Lower lobe of right lung (tissue), 2 donors: ENCODE measurements at places on chromosomes 4 and X.

- DNase-seq: no peak
These were observed 57.9 kb downstream of the GPR101 start for GRCh38 chrX:136975684-136976470.

GRCh38 chr4:113355550-113356371 is 306.3 kb downstream of the ANK2 start:
- no peak for DNase-seq

- DNase-seq: no peak
These were observed 1030.3 kb upstream of the LCORL start for GRCh38 chr4:19051831-19052230.

- no peak for DNase-seq
These were observed 19.4 kb downstream of the FAM9C start for GRCh38 chrX:13024986-13025385.

GRCh38 chr4:121256887-121257466 is 92.9 kb upstream of the TNIP3 start:
- DNase-seq: no peak

GRCh38 chrX:338836-339400 is 20.3 kb upstream of the GTPBP6 start:
- DNase-seq: peak; percentile 38

GRCh38 chrX:131910586-131910985 is 112.5 kb upstream of the STK26 start:
- no peak for DNase-seq

DNA sequence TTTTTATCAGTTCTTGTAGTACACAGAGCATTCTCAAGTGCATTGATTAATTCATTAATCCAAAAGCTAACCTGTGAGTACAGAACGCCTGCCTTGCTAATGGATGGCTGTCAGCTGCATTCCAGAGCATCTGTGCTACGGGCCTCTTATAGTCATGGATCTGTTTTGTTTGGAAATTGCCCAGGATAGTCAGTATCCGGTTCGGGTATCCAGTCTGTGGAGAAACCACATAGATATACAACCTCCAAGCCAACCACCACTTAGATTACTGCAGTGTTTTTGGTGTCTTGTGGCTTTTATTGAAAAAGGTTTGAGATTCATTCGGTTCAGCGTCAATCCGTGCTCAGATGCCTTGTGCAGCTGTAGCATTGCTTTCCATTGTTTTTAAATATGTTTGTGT is 4.0 kb downstream of the LAP3 start:
- DNase-seq: no peak

DNA sequence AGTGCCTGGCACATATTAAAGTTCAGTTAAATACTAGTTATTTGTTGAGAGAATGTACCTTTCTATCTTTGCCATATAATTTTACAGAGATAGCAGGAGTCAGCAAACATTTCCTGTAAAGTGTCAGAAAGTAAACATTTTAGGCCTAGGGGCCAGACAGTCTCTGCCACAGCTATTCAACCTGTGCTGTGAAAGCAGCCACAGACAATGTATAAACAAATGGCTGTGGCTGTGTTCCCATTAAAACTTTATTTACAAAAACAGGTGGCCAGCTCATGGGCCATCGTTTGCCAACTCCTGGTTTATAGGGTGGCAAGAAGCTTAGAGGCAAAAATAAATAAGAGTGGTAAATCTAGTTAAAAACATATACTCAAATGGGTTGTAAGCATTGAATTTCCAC is 34.0 kb upstream of the BRS3 start:
- DNase-seq: no peak

GRCh38 chrX:69968950-69969349 is 80.8 kb downstream of the AWAT2 start:
- DNase-seq: no peak

DNA sequence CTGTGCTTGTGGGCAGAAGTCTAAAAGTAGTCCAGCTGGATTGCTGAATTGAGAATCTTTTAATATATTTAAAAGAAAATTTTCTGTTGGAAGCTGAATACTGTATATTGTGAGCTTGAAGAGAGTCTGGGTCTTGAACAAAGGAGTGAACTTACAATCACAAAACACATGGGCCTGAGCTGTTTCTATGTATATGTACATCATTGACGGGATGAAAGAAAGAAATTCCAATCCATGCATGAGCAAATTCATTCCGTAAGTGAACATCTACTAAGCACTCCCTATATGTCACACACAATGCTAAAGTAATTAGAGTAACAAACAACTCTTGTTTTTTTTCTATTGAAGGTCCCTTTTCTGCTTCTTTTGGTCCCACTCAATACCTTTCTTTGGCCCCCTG is 331.0 kb downstream of the HS3ST1 start:
- no peak for DNase-seq

GRCh38 chr4:16206848-16207247 is 19.4 kb downstream of the TAPT1 start:
- DNase-seq: no peak

GRCh38 chr4:182307746-182308145 is 64.5 kb downstream of the TENM3 start:
- no peak for DNase-seq
